Hepatic stellate cell (primary cell): ENCODE measurements at places on chromosomes 3 and 15.

- peak; percentile 20 for DNase-seq
Observed at GRCh38 chr15:98085003-98085639, 124.6 kb downstream of the ARRDC4 start.

GRCh38 chr15:73582851-73583379 is 50.3 kb downstream of the NPTN start:
- no peak for DNase-seq

DNA sequence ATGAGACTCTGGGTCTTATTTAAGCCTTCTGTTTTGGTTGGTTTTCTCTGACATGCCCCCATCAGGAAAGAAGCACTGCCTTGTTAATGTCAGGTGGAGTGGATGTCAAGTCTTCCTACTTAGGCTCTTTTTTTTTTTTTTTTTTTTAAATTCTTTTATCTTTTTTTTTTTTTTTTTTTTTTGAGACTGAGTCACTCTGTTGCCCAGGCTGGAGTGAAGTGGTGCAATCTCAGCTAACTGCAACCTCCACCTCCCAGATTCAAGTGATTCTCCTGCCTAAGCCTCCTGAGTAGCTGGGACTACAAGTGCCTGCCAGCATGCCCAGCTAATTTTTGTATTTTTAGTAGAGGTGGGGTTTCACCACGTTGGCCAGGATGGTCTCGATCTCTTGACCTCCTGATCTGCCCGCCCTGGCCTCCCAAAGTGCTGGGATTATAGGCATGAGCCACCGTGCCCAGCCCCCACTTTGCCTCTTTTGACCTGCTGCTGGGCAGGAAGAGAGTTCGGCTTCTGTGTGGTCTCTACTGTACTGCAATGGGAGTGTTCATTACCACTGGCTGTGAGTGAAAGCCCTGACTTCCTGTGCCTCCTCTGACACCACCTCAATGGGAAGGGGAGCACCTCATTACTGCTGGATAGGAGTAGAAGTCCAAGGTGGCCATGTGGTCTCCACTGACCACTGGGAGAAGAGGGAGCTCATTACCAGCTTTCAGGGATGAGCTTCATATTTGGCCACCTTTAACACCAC is 10.9 kb downstream of the CTDSPL start:
- no peak for DNase-seq

- DNase-seq, result no peak
Observed at GRCh38 chr3:23950293-23950692, 5.2 kb downstream of the NR1D2 start.

DNA sequence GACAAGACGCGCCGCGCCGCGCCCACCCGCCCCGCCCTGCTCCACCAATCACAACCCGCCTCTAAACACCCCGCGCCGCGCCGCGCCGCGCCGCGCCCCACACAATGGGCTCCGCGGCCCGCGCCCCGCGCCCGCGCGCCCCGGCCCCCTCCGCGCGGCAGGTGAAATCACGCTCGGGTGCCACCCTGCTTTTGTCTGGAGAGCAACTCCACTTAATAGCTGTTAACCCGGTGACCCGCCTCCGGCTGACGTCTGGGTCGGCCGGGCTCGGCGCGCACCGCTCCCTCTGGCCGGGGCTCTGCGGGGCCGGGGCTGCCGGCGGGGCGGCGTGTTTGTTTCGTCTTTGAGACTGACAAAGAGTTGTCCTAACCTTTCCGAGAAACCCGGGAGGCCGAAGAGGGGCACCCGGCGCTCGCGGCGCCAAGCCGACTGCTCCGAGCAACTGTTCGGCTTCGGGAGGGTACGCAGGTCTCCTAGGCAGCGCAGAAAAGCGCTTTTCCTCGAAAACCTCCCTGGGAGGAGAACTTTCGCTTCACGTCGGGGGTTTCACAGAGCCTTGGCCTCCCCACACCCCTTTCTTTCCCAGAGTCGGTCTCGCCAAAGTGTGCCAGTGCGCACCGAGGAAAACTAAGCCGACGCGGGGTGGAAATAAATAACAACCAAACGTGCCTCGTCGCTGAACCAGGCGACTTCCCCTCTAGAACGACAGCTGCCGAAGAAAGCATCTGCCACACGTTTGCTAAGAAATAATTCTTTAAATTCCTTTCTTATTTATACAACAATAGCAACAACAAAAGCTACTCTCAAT is 518.4 kb downstream of the FOXP1 start:
- DNase-seq, result no peak

DNA sequence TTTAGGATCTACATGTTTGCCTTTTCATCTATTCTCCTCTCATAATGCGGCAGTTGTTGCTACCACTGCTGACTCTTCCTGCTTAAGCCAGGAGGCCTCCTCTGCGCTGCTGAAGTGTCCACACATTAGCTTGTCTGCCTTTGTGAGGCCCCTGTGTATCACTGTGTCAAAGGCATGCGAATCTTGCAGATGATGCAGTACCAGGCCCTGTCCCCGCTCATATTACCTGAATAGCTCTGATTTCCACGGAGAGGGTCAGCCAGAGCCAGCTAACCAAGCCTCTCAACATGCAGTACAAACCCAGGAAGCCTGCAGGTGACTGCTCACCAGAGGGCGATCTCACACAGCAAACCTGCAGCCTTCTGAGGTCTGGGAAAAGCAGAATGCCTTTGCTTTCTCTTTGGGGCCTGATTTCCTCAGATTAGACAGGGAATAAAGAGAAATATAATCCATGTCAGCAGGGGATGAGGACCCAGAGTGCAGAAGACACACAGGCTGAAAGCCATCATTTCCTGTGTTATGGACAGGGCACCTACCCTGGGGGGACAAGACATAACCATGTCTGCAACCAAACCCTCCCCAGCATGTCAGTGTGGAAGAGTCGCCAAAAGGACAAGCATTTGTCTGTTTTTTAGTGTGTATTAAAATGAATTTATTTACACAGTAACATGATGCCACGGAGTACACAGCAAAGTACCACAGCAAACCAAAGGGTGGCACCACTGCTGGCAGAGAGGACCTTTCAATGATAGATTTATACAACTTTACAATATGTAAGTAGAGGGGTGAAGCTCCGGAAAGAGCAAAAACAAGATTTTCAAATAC is 36.8 kb upstream of the TSPAN3 start:
- DNase-seq, result peak; percentile 67

DNA sequence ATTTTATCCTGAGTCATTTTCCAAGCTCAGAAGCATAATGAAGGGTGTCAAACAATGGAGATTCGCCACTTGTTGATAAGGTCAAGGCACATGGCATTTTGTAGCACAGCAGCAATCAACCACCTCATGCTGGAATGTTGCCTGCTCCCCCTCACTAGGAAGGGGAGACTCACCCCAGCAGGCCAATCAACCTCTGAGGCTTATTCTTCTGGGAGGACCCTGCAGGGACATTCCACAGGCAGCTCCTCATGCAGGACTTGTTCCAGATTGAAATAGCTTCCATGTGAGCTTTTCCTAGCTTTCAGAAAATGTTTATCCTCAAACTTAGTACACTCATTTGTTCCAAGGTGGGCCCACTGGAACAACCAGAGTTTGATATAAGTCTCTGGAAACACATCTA is 77.6 kb downstream of the SSR3 start:
- DNase-seq, result no peak

DNA sequence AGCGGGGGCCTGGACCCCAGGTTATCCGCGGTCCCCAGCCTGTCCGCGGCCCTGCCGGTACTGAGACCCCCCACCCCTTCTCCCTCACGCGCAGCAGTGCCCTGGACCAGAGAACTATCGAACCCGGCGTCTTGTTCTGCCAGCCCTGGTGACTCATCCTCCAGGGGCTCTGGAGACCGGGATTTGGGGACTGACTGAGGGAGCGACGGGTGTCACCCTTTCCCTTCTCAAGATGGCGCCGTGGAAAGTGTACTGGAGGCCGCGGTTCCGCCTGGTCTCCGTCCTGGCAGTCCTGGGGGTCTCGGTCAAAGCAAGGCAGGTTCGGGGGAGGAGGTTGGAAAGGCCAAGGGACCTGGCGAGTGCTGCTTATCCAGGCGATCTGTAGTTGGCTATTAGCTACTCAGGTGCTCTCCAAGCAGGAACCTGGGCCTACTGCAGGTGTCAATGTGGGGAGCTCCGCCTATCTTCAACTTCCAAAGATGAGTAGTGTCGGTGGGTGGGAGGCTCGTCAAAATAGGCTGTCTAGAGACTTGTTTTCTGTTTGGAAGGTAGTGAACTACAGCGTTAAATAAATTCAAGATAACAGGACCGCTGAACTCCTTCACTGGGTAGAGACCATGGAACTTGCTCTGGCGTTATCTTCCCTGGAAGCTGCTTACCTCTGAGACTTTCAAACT is 790 bp downstream of the RAB5A start:
- peak; percentile 59 for DNase-seq

DNA sequence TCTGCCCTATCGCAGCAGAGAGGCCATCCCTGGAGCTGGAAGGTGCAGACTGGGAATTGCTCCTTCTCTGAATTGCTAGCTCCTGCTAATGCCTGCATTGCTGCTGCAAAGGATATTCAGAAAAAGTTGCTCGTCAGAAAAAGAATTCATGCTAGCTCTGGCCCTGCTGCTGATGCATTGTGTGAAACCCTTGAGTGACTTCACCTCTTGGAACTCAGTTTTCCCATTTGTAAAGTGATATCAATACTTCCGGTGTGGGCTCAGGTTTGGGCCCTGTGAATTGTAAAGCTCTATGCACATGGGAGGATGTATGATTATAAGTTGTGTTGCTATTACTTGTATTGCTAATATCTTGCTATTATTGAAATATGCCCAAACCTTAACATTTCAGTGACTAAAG is 11.4 kb downstream of the SQOR start:
- DNase-seq, result no peak

DNA sequence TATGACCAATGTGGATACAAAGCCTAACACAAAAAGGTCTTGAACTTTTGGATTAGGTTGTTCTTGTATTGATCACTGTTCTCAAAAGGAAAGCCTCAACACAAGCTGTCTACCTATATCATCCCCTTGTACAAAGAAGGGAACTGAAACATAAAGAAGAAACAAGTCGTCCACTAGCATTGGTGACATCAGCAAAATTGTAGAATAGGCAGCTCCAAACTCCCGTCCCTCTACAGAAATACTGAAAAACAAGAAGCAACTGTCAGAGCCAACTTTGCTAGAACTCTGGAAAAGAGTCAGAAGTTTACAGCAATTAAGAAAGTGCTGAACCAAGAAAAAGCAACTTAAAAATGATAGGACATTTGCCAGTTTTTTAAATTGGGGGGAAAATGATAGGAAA is 7.5 kb upstream of the NR1I2 start:
- DNase-seq, result no peak

DNA sequence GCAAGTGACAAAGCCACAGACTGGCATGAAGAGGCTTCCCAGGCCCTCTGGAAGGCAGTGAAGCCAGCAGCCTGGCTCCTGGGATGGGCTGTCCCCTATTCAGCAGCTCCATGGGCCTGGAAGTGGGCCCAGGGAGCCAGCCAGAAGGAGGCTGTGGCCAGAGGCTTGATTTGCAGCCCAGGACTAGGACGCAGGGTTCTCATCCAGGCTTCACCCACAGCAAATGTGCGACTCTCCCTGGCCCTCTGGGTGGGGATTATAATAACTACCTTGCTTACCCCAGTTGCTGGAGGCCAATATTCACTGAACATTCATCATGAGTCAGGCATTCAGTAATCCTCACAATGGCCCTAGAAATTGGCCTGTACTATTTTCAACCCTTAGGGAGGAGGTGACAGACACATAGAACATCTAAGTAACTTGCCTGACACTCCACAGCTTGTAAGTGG is 24.6 kb upstream of the SRP14 start:
- no peak for DNase-seq

DNA sequence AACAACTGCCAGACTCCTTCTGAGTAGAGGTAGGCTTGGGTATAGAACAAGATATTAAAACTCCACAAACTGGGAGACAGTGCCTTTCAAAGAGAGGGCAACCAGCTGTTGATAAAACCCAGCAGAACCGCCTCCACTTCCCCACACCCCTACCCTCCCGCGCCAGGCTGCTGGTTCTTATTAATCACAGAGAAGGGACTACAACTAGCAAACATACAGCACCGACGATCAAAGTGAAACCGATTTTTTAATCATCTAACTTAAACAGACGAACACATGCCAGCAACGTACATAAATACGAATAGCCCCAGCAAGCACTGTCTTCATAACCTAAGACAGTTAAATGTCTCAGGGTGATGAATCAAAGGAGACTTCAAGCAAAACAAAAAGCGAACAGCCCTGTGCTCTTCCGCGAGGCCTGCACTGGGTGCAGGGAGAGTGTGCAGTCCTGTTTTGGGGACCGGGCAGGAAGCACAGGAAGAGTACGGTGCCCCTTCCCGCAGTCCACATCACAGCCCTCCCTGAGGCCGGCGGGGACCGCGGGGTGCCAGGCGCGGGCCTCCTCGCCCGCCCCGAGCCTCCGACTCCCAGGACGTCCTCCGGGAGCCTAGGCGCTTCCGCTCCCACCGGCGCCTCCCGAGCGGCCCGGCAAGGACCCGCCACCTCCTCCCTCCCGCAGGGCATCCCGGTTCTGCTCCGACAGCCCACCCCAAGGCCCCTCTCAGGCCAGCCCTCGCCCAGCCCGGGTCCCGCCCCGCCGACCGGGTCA is 75.1 kb upstream of the VGLL4 start:
- peak; percentile 79 for DNase-seq

GRCh38 chr15:68106656-68107055 is 52.5 kb downstream of the PIAS1 start:
- no peak for DNase-seq

DNA sequence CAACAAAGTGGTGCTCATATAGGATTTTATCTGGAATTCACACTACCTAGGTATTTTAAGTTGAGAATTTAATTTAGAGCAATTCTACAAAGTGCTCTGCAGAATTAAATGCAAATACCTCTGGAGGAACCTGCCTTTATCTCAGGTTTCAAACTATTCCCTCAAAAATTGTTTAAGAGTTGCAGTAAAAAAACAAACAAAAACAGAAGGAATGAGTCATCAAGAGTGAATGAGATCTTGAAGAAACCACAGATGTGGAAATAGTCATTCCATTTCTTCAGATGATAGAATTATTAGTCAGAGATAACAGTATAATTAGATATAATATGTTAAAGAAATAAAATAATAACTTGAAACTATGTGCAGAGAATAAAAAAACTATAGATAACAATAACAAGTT is 80.8 kb upstream of the SCN5A start:
- DNase-seq, result peak; percentile 52

GRCh38 chr15:64004056-64004455 is 42.2 kb downstream of the DAPK2 start:
- DNase-seq, result no peak

DNA sequence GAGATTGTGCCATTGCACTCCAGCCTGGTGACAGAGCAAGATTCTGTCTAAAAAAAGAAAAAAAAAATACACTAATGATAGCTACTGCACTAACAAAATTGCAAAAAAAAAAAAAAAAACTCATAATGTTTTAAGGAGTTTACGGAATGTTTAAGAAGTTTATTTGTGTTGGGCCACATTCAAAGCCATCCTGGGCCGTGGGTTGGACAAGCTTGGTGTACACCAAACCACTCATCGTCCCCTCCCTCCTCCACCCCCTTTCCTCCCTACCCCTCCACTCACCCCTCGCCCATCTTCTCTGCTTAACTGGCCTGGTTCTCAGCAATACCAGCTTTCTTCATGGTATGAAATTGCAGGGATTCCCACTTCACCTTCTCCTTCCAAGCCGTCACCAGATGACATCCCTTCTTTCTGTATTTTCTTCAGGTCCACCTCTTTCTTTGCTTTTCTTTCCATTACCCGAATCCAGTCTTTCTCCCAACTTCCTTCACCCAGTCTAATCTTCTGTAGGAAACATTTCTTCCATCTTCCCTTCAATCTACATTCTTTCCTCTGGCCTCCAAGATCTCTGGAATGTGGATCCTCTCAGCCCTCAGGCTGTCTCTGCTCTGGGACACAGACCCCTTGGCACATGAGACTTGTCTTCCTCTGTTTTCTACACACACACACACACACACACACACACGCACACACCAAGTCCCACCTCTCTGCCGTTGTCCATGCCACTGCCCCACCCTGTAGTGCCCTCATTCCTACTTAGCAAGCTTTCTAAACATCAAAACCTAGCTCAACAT is 3.5 kb upstream of the MESP1 start:
- DNase-seq, result no peak
